Stimulated activated naive B cell treated with anti-CD40 and anti-IgM and Interleukin-4, amounts not matched to agents 10 μg/mL and 1 μg/mL and 100 μg/mL, for 72 hours (primary cell): ENCODE measurements at places on chromosomes 6 and 20.
A peak's percentile ranks its signal among the peaks of the same experiment; 100 is the strongest.

DNA sequence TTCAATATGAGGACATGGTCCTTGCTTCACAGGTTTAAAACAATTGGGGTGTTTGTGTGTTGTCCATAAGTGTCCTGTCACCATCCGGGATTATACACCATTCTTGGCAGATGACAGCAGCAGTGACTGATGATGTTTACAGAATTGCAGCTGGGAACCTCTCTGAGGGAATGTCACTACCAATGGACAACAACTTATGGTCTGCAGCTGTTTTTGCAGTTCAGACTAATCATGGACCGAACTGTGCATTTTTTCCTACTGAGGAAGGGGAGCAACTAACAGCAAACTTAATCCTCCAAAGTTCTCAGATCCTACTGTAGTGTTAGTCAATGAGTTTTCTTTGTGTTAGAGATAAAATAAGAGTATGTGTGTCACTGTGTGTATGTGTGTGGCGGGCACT lies 26.0 kb downstream of the FAM229B start:
- no peak for DNase-seq

GRCh38 chr6:137226697-137227096 lies 7.5 kb upstream of the IFNGR1 start:
- no peak for DNase-seq

- no peak for DNase-seq
Observed at GRCh38 chr6:63897952-63898351, 262.4 kb downstream of the PHF3 start.

DNA sequence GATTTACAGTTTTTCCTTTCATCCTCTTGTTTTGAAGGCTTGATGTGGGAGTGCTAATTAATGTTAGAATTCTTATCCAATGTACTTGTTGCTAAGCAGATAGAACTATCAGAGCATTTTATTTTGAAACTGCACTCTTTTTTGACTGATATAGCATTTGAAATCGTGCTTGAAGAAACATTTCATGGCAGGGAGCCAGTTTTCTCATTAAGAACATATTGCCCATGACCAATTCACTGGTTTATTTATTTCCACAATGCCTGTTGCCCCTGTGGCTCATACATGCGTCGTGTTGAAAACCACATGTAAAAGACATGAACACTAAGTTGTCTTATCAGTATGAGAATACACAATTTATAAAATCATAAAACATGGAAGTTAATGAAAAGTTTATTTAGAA lies 479.7 kb upstream of the FLRT3 start:
- DNase-seq, result no peak

DNA sequence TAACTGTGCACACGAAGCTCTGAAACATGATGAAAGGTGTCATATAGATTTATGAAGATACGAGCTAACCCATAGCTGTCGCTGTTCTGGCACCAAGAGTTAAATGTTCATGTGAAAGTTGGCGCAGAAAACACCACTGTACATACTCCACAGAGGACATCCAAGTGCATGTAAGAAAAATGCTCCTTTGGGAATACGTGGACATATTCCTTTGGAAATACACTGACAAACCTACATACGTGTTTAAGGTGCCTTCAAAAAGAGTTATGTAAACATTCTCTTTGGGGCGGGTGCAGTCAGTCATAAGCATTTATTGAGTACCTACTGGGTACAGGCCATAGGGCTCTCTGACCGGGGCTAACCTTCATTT lies 723 bp upstream of the ARID1B start:
- no peak for DNase-seq

DNA sequence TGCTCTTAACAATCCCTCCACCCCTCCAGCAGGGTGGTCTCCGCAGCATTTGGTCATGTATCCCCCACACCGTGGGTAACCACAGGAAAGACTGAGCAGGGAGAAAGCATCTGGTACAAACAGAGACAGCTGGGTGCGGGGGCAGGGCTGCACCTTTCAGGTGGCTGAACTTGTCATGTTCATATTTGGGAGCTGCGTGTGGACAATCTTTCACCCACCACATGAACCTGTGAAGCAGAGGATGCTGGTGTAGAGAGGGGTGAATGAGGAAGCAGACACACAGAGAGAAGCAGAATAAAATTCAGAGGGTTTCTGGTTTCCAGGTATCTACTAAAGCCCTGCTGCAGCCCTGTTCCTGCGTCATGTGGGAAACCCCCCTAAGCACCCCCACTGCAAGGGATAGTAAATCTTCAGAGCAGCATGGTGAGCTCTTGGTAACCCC lies 8.9 kb downstream of the GFOD1 start:
- DNase-seq, result no peak

DNA sequence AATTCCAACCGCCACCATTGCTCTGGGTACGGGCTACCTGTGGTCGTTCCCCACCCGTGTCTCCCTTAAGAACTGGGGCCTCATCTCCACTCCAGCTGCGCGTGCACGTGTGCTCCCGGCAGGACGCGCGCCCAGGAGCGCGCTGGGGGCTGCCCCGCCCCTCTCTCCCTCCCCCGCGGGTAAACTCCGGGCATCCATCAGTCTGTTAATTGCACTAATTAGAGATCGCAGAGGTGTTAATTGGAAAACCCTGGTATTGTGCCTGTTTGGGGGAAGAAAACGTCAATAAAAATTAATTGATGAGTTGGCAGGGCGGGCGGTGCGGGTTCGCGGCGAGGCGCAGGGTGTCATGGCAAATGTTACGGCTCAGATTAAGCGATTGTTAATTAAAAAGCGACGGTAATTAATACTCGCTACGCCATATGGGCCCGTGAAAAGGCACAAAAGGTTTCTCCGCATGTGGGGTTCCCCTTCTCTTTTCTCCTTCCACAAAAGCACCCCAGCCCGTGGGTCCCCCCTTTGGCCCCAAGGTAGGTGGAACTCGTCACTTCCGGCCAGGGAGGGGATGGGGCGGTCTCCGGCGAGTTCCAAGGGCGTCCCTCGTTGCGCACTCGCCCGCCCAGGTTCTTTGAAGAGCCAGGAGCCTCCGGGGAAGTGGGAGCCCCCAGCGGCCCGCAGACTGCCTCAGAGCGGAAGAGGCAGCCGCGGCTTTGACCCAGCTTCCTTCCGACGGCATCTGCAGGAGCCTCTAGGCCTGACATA lies 14.4 kb downstream of the FOXP4 start:
- DNase-seq, result peak; percentile 75

DNA sequence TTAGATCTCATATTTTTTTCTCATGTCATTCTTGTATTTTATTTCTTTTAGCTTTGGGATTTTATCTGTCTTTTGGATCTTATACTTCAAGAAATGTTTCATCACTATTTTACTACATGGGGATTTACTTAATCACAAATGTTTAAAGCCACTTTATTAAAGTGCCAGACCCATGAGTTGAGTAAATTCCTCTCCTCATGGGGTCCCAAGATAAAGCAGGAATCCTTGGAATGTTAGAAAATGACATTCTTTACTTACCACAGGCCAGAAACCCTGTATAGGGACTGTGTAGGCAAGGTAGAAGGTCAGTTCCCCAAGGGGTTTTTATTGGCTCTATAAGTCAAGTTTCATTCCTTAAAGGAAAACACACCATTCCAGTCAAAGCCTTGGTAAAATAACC lies 28.4 kb upstream of the OR2J2 start:
- no peak for DNase-seq

- DNase-seq, result no peak
Observed at GRCh38 chr6:170043150-170043819, 247.6 kb downstream of the DLL1 start.

DNA sequence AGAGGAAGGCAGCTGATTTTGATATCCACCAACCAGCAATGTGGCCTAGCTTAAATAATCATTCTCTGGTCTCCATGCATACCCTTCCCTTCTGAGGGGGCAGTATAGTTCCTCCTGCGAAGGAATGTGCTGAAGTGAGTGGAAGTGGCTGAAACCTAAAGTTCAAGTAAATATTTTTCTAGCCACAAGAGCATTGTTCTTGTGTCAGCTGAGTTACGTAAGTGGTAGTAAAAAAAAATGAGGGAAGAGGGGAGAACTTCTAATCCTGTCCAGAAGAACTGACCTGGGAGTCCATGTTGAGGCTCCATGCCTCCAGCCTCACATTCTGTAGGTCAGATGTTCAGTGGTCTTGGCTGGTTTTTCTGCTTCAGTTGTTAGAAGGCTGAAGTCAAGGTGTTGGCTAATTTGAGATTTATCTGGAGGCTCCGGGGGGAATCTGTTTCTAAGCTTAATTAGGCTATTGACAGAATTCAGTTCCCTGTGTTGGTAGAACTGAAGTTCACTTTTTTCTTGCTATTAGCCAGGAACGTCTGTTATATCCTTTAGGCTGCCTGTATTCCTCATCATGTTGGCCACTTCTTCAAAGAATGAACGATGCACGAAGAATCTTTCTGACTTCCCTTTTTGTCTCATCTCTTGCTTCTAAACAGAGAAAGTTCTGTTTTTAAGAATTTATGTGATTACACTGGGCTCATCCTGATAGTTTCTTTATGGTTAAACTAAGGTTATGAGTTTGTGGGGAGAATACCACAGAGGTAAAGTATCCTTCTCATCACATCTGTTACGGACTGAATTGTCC lies 207.1 kb upstream of the PRSS16 start:
- no peak for DNase-seq

GRCh38 chr6:108167449-108168089 lies 1.7 kb downstream of the NR2E1 start:
- no peak for DNase-seq

- DNase-seq, result no peak
Observed at GRCh38 chr6:16651871-16652270, 109.4 kb downstream of the ATXN1 start.

- no peak for DNase-seq
Observed at GRCh38 chr20:43092386-43093088, 97.2 kb downstream of the PTPRT start.

GRCh38 chr6:161066511-161066910 lies 74.9 kb downstream of the MAP3K4 start:
- DNase-seq, result no peak

GRCh38 chr6:169867751-169868191 lies 116.3 kb downstream of the ERMARD start:
- no peak for DNase-seq

DNA sequence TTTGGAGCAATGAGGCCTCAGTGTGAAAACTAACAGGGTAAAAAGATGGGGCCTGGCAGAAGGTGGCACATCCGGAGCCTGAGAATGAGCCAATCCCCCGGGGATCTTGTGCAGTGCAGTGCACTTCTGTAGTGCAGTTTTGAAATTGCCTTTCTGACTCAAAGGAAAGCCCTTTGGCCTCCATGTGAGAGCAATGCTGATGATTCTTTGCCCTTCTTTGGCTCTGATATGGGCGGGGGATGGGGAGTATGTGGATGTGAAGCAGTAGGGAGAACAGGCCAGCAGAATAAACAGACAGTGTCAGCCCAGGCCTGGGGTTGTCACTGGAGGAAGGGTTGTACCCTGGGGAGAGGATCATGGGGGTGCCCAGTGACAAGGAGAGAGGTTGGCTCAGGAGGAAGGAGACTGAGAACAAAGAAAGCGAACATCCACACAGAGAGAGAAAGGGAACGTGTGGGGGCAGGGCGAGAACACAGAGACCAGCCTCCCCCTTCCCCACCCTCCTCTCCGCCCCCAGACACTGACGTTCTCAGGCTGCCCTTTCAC lies 351.2 kb downstream of the CDC5L start:
- DNase-seq, result peak; percentile 28

GRCh38 chr6:33390767-33391277 lies 801 bp upstream of the KIFC1 start:
- DNase-seq, result no peak

GRCh38 chr20:46307139-46307998 lies 929 bp downstream of the CDH22 start:
- DNase-seq, result peak; percentile 47

DNA sequence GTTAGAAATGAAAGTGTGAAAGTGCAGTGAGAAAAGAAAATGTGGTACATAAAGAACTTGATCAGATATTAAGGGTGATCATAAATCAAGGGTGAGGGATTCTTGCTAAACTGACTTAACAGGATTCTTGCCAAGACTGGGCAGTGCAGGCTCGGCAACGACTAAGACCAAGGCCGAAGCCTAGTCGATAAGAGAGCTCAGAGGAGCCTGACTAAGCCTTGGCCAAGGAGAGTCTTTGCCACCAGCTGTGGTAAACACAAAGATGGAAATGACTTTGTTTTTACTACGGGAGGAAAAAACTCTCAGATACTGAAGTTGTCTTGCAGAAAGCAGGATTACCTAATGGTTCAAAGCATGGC lies 196.6 kb downstream of the LY86 start:
- DNase-seq, result no peak

DNA sequence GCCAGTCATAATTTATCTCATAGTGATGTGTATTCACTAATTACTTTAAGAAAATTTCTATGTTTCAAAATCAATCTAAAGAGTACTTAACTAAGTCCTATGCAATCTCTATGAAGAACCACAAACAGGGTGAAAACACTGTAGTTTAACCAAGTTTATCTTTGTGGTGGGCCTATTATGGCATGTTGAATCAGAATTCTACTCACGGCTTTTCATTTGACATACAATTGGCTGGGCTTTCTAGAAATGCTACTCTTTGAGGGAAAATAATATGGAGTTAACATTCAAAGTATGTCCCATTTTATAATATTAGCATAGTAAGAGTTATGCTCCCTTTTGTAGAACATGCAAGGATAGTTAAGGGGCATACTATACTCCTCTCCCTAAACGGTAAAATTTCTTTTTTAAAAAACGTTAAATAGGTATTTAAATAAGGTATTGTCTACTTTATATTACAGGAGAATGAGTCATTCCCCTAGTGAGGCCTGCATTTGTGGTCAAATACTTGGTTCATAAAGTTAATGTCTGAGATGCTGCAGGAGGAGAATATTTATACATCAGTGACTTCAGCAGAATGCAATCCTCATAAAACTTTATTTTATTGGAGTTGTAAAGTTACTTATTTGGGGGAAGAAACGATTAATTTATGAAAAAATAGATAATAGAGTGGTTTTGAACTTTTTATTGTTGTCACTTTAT lies 1.8 kb downstream of the MOXD1 start:
- DNase-seq, result no peak

- no peak for DNase-seq
Observed at GRCh38 chr6:158387036-158387435, 74.8 kb downstream of the TULP4 start.

DNA sequence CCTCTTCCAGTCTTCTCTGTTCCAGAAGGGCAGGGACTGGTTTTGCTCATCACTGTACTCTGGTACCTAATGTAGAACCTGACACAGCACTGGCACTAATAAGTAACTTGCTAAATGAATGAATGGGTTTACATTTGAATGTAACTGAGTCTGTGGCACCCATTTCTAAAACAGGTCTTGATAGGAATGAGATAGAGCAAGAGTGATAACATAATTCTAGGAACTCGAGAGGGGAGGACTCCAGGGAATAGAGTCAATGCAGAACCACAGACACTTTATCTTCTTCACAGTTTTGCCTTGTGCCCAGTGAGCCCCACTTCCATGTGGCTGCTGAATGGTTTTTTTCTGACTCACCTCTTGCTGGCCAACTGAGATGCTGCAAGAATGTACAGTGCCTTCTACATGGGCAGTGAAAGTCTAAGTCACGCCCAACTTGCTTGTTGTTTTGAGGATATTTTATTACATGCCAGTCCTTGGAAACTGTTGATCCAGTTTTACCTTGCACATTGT lies 61.1 kb downstream of the TBC1D7 start:
- no peak for DNase-seq
